Panc1 (cell line): ENCODE measurements at places on chromosomes 7 and 10.

DNA sequence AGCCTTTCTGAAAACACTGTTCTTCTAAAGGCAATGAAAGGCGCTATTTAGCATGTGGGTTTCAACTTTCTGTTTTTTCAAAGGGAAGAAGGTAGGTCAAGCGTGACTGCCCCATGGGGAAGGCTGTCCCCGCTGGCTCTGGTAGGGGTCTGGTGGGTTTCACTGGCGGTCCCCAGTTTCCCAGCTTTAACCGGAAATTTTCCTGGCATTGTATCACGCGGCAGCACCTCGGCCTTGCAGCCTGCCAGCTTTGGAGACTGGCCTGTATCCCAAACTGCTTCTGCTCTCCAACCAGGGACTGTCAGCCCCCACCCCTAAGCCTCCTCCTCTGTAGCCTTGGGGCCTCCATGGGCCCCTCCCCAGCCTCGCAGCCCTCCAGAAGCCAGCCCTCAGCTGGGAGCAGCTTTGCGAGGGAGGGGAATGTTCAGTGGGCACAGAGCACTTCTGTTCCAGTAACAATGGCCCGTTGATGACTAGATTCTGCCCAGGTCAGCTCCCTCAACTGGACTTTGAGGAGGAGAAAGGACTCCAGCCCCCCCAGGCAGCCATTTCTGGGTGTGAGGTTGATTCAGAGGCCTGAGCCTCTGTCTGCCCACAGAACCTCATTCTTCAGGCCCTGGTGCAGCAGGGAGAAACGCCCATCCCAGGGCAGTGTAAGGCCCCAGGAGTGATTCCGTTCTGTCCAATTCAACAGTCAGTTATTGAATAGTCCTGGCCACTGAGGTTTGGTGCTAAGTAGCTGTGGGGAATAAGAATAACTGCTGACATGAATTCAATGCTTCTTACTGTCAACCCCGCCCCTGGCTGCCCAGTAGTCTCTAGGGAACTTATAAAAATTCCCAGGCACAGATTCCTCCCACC lies 17.1 kb downstream of the CHST3 start:
- DNase-seq, result no peak
- H3K4me3 ChIP-seq, result no peak overlapping the region
- H3K36me3 ChIP-seq, result no peaks in the 10 kb centered on the region
- H3K27ac ChIP-seq, result peak overlapping the region; percentile 58

DNA sequence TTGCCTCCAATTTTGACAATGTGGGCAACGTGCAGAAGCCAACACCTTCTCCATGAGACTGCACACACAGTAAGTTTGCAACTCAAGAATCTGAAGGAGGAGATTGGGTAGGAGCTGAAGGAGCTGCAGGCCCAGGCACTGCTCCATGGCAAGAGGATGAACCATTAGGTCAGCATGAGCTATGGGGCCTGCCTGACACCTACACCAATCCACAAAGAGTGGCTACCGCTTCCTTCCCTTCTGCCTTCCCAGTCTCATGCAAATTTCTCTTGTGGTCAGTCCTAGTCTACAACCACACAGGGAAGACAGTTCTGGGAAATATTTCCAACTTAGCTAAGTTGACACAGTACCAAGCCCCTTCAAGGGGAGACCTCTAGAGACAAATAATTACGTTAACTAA lies 142.0 kb upstream of the ADO start:
- DNase-seq, result no peak
- H3K36me3 ChIP-seq, result no peaks in the 10 kb centered on the region
- no peaks in the 10 kb centered on the region for H3K4me1 ChIP-seq
- no peak overlapping the region for H3K4me3 ChIP-seq
- H3K27ac ChIP-seq, result no peak overlapping the region

DNA sequence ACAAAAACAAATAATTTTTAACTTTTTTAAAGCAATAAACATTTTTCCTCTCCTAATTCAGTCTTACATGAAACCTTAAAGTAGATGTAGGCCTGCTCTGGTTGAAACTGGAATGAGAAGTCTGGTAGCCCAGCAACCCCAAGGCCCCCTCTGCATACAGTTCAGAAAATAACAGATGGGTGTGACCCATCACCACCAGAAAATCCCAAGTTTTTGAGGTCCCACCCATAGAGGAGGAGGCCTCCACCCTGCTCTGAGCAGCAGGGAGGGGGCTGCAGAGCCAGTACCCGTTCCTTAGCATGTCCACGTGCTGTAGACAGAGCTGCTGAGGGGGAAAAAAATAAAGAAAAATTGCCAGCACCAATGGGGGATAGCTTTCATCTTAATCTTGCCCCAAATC lies 122.7 kb downstream of the WNT2 start:
- no peak overlapping the region for H3K27ac ChIP-seq
- H3K4me3 ChIP-seq, result no peak overlapping the region
- no peaks in the 10 kb centered on the region for H3K36me3 ChIP-seq
- no peaks in the 10 kb centered on the region for H3K27me3 ChIP-seq
- DNase-seq, result no peak

DNA sequence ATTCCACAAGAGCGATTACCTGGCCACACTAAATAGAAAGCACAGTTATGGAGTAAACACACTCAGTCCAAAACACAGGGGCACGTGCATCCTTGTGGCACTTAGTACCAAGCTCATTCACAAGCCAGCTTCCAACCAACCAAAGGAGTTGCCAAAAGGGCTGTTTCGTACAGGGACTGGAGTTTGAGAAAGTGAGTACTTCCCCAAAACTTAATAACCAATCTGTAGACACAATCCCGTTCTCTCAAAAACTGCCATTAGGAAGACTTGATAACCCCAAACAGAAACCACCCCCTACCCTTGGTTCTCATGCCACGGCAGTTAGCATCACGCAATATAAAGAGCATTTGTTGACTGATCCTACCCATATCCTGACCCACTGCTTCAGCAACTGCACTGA lies 166.2 kb upstream of the ASAH2 start:
- H3K4me3 ChIP-seq, result peak overlapping the region; percentile 26; the same call in 1 of the 2 replicates
- H3K27me3 ChIP-seq, result no peaks in the 10 kb centered on the region
- no peak for DNase-seq
- no peaks in the 10 kb centered on the region for H3K4me1 ChIP-seq

GRCh38 chr7:83452256-83452655 lies 196.7 kb downstream of the SEMA3E start:
- no peak for DNase-seq
- H3K4me3 ChIP-seq, result no peak overlapping the region
- H3K27ac ChIP-seq, result no peak overlapping the region

GRCh38 chr10:91514787-91515186 lies 104.6 kb downstream of the HECTD2 start:
- H3K27ac ChIP-seq, result no peak overlapping the region
- DNase-seq, result no peak
- no peak overlapping the region for H3K4me3 ChIP-seq
- no peaks in the 10 kb centered on the region for H3K4me1 ChIP-seq
- H3K27me3 ChIP-seq, result no peaks in the 10 kb centered on the region

DNA sequence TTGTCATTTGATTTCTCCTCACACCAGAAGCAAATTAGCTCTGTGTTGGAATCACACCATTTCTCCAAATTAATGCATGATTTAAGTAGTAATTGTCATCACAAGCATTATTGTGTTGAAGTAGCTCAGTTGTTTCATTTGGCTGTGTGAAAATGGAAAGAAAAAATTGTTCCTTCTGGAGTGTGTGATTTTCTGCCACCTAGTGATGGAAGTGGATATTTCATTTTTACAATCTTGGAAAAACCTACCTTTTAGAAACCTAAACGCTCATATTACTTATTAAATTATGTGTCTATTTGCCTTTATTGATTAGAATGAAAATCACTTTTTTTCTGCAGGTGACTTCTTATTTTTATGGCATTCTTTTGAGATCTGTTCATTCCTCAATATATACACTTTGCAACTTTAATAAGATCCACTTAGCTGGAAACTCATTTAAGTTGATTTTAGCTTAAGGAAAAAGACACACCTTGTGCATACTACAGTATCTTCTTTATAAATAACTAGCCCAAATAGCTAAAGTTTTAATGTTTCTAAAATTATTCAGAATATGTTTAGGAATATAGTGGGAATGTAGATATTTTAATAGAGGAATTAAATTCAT lies 50.0 kb downstream of the SRI start:
- H3K27me3 ChIP-seq, result no peaks in the 10 kb centered on the region; the same call in 1 of the 2 replicates
- H3K36me3 ChIP-seq, result no peaks in the 10 kb centered on the region
- no peak overlapping the region for H3K4me3 ChIP-seq
- H3K27ac ChIP-seq, result no peak overlapping the region

DNA sequence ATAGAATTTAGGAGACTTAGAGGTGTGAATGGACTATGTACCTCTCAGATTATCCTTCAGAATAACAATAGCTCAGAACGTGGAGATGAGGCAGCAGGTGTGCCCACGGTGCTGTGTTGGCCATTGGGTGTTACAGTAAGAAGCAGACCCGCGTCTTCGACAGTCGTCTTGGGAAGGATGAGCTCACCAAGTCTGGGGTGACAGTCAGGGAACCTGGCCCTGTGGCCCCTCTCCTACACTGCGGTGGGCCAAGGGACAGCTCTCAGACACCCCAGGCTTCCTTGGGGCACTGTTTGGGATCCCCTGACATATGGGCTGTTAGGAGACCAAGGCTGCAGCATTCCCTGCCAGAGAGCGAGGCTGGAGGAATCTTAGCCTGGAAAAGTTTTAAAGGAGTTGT lies 88.5 kb downstream of the ACTR3B start:
- no peak overlapping the region for H3K4me3 ChIP-seq
- H3K27ac ChIP-seq, result no peak overlapping the region
- no peak for DNase-seq
- no peaks in the 10 kb centered on the region for H3K4me1 ChIP-seq
- no peaks in the 10 kb centered on the region for H3K27me3 ChIP-seq

- no peaks in the 10 kb centered on the region for H3K36me3 ChIP-seq
- no peak overlapping the region; the same call in 1 of the 2 replicates for H3K27ac ChIP-seq
- peaks cover 3% of the 10 kb centered on the region for H3K4me1 ChIP-seq
These were observed 245.5 kb downstream of the FOXP2 start for GRCh38 chr7:114660126-114660486.

GRCh38 chr7:46909601-46910051 lies 672.3 kb downstream of the TNS3 start:
- H3K27me3 ChIP-seq, result no peaks in the 10 kb centered on the region
- H3K27ac ChIP-seq, result peak overlapping the region; percentile 45; the same call in 1 of the 2 replicates
- no peak overlapping the region for H3K4me3 ChIP-seq
- no peak for DNase-seq
- peaks cover 14% of the 10 kb centered on the region for H3K4me1 ChIP-seq

DNA sequence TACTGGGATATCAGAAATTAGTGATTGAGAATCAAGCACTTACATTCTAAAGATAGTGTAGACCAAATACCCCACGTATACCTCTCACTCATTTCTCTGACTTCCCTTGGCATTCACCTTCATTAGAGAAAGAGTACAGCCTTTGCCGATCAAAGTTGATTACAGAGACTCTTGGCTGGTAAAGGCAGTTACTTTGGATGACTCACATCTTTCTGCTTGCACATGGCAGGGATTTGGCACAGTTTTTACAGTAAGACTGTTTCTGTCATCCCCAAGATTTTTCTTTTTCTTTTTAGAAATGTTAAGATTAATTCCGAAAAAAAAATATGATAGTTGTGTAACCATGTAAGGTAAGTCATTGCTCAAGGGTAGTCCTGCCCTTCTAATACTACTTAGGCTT lies 143.0 kb downstream of the TSPAN12 start:
- H3K27ac ChIP-seq, result no peak overlapping the region
- no peaks in the 10 kb centered on the region for H3K36me3 ChIP-seq
- no peaks in the 10 kb centered on the region for H3K4me1 ChIP-seq
- no peak for DNase-seq
- H3K4me3 ChIP-seq, result no peak overlapping the region

DNA sequence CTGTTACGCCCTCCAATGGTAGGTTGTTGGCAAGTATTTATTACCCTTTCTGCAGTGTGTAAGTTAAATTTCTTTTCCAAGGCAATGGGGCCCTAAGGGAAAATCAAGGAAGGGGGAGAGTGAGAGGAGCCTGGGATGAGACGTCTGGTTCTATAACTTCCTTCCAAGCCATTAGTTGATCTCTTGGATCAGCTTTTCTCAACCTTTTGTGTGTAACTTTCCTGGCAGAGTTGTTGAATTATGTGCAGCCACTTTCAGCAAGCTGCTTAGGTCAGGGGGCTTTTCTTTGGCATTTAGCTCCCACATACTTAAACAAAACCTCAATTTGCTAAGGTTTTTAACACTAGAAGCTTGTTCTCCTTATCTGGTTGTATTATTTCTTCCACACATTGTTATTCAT lies 127.1 kb downstream of the NXPH1 start:
- H3K4me1 ChIP-seq, result no peaks in the 10 kb centered on the region
- no peaks in the 10 kb centered on the region for H3K27me3 ChIP-seq
- no peaks in the 10 kb centered on the region for H3K36me3 ChIP-seq
- H3K27ac ChIP-seq, result no peak overlapping the region
- DNase-seq, result no peak

DNA sequence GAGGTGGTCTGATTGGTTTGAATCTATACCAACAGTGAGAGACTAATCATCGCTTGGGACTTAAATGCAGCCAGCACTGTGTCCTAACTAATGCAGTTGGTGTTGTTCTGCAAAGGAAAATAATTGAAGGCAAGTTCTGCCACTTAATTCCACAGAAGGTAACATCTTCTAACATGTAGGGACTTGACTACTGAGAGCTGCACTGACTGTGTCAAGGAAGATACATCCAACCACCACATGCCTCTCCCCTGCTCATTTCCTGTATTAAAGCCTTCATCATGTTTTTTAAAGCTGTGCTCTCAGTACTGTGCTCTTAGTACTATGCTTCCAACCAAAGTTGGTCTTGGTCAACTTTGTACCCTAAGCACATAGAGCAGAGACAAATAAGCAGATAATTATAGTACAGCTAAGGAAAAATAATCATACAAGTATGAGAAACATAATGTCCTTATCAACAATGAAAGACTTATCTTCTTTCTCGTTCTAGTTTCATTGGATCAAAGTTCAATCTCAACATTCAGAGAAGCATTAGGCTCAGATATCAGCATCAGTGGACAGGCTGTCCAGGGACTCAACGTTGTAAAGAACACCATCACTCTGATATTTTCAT lies 2.8 kb upstream of the CYP3A4 start:
- DNase-seq, result no peak
- no peaks in the 10 kb centered on the region for H3K36me3 ChIP-seq
- H3K27me3 ChIP-seq, result peaks cover 11% of the 10 kb centered on the region
- no peak overlapping the region for H3K27ac ChIP-seq
- no peaks in the 10 kb centered on the region for H3K4me1 ChIP-seq

- no peak overlapping the region for H3K27ac ChIP-seq
- H3K4me3 ChIP-seq, result no peak overlapping the region
- no peaks in the 10 kb centered on the region for H3K36me3 ChIP-seq
- H3K4me1 ChIP-seq, result no peaks in the 10 kb centered on the region
- H3K27me3 ChIP-seq, result no peaks in the 10 kb centered on the region
These were observed 15.8 kb upstream of the DOCK1 start for GRCh38 chr10:126889421-126889820.

DNA sequence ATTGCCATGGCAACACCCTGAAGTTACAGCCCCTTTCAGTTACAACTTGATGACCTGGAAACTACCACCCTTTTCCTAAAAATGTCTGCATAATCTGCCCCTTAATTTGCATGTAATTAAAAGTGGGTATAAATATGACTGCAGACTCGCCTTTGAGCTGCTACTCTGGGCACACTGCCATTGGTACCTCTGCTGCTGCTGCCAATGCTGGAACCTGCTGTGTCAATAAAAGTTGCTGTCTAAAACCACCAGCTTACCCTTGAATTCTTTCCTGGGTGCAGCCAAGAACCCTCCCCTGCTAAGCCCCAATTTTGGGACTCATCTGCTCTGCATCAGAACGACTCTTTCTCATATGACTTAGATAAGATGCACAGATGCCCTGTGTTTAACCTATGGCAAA lies 10.2 kb upstream of the FRA10AC1 start:
- DNase-seq, result no peak
- H3K4me1 ChIP-seq, result no peaks in the 10 kb centered on the region
- H3K27ac ChIP-seq, result no peak overlapping the region
- H3K27me3 ChIP-seq, result no peaks in the 10 kb centered on the region
